ENCODE measurements at places on chromosomes 3 and 15. TPM values are rescaled to one million over a fixed set of nuclear protein-coding genes. Genes with fewer than 3 reads are reported as not detected.

- peak; percentile 35 for DNase-seq
These were observed 68.7 kb upstream of the ATP10A start for GRCh38 chr15:25931851-25932250.

DNA sequence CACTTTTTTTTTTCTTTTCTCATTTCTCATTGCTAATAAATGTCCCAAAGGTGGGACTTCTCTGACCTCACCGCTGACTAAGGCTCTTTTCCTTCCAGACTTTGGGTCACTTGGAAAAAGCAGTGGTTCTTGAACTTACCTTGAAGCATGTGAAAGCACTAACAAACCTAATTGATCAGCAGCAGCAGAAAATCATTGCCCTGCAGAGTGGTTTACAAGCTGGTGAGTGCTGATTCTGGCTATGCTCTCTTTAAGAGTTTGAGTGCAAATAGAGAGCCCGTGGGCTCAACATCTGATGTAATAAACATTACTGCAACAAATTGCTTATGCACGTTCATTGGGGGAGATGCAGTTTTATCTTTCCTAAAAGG, 2.0 kb downstream of the BHLHE40 start:
- peak; percentile 58 for DNase-seq

The FBN1 gene
- 374 TPM for polyA plus RNA-seq

DNA sequence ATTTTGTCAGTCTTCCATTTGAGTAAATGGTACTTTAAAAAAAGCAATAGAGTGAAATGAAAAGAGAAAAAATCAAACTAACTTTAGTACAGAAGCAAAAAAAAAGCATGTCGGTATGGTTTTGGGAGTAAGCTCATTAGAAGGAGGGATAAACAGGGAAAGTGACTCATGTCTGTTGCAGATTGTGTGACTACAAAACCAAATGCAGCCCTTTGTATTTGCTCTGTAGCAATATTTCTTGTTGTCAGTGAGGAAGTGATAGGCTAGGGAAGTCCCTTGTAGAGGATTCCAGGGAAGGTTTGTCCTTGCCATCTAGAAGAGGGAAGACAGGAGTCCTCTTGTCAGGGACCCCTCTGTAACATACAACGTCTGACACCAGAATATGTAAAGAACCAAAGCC, 150.5 kb upstream of the POU1F1 start:
- peak; percentile 70 for DNase-seq

DNA sequence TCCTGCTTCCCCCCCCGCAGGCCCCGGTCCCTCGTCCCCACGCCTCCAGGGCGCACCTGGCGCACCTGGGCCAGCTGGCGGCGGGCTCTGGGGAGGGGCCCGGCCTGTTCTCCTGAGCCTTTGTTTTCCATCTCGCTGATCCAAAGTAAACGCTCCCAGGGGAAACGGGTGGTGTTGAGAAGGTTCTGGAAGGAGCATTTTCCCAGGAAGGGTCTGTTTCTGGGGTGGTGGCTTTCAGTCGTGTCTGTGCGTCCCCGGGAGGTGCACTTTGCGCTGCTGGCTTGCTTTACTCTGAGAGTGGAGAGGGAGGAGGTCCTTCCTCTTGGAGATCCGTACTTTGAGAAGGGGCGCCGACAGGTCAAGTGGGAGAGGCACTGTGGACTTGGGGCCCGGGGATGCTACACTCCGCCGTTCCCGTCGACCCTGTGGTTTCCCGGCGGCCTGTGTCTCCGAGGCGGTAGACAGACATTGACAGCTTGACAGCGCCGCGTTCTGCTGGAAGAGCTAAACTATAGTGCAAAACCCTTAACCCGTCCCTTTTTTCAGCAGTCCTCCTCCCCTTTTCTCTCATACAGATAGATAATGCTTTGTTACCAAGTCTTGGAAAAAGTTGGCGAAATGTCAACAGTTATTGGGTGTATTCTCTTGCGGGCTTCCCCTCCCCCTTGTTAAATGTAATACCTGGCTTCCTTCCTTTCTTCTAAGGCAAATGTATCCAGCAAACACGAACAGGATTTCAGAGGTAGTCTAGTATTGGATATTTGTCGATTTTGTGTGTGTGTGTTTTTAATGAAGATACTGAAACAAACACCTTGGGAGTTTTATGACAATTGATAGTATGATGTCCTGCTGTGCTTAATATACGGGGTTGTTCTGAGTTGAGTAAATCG, 6.5 kb downstream of the TPM1 start:
- DNase-seq: peak; percentile 75

The HIGD1A gene
- 217 TPM for polyA plus RNA-seq

DNA sequence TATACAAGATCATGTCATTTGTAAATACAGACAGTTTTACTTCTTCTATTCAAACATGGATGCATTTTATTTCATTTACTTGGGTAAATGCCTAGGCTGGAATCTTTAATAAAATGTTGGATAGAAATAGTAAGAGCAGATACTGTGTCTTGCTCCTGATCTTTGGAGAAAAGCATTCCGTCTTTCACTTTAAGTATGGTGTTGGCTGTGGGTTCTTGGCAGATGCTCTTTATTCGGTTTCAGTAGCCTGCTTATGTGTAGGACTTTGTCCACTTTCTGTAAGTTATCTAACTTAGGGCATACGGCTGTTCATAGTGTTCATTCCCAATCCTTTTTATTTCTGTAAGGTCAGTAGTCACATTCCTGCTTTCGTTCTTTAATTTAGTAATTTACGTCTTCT, 303.0 kb downstream of the ADAMTS17 start:
- DNase-seq: no peak

DNA sequence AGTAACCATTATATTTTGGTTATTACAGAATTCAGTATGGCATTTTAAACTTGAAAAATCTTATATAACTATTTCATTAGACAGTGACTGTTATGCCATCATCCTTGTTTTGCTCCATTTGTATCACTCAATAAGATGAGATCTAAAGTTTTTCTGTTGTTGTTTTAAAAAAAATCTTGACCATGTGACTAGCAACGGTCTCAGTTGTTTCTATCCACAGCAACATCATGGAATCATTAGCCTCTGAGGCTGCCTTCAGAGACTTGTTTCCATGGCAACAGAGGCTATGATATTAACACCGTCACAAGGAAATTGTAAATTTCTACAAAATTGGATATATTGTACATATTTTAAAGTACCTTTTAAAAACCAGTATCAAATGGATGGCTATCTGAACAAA, 129.8 kb downstream of the DLG1 start:
- peak; percentile 85 for DNase-seq

GRCh38 chr3:7669641-7670040, 808.7 kb downstream of the GRM7 start:
- DNase-seq: no peak

DNA sequence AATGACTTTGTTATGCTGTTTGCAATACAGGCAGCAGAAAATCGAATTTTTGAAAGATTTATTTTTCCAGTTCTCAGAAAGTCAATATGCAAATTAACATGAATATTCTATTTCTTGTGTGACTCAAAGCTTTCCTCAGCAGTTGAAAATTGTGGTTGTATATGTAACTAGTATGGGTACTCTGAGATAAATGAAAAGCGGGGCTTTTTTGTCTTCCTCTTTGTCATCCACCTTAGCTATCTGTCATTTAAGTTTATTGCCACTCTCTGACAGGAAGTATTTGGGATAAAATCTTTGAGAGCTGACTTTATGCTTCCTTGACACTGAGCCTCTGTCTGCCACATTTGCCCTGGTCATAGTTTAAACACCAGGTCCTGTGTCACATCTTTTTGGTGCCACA, 91.5 kb downstream of the ATG7 start:
- DNase-seq: no peak

DNA sequence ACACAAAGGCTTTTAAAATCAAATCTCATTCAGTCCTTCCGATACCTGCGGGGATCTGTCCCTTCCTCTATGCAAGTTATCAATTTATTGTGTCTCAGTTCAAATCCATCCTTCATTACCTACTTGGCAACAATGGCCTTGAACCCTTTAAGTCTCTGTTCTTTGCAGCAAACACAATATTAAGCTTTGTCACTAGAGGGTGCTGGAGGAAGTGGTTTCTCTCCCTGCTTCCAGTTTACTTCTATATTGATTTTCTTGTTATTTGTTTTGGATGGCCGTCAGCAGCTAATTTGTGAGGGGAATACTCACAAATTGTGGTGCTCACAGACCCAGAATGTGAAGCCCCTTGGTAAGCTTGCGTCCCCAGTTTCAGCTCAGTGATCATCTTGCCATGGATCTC, 278.3 kb downstream of the FGF12 start:
- DNase-seq: peak; percentile 16

The ASB14 gene
- 0.15 TPM for polyA plus RNA-seq

- no peak for DNase-seq
These were observed 129.3 kb downstream of the SSR3 start for GRCh38 chr3:156425651-156426050.

The KCNMB3 gene
- polyA plus RNA-seq: 0.50 TPM

The ATP13A4 gene
- not detected for polyA plus RNA-seq

DNA sequence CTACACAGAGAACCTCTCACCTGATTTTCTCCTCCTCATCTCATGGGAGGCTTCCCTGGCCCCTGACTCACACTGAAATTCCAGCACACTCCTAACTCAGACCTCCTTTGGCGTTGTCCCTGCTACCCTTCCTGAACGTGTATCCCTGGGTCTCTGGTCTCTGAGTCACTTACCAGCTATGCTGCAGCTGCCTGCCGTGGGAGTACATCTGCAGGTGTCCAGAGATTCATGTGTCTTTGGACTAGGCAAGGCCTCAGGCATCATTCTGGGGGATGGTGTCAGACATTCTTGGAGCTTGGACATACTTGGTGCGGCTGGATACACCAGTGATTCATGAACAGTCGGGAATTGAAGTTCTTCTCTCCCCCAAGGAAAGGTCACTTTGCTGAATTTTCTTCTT, 148.8 kb upstream of the TRIM42 start:
- DNase-seq: peak; percentile 41

DNA sequence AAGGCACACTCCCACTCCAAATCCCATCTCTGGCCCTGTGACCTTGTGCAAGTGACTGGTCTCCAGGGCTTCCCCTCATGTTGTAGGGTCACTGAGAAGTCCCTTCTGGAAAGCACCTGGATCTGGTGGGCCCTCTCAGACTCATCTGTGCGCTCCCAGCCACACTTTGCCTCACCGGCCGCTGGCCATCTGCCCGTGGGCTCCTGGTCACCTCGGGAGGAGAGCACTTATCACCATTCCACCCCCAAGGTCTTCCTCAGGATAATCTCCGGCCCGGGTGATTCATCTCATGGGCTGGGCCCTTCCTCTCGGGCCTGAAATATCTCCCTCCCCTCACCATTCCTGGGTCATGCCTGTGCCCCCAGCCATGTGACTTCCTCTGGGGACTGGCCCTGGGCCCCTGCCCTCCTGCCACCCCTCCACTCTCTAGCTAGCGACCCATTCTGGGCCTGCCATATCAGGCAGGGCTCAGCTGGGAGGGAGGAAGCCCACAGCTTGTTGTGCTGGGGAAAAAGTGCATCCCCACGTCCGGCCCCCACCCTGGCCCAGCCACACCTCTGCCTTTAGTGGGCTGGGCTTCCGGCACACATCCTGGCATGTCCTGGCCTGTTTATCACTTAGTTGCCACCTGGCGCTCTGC, 10.6 kb upstream of the WNT7A start:
- DNase-seq: no peak

The ROPN1 gene
- not detected for polyA plus RNA-seq

DNA sequence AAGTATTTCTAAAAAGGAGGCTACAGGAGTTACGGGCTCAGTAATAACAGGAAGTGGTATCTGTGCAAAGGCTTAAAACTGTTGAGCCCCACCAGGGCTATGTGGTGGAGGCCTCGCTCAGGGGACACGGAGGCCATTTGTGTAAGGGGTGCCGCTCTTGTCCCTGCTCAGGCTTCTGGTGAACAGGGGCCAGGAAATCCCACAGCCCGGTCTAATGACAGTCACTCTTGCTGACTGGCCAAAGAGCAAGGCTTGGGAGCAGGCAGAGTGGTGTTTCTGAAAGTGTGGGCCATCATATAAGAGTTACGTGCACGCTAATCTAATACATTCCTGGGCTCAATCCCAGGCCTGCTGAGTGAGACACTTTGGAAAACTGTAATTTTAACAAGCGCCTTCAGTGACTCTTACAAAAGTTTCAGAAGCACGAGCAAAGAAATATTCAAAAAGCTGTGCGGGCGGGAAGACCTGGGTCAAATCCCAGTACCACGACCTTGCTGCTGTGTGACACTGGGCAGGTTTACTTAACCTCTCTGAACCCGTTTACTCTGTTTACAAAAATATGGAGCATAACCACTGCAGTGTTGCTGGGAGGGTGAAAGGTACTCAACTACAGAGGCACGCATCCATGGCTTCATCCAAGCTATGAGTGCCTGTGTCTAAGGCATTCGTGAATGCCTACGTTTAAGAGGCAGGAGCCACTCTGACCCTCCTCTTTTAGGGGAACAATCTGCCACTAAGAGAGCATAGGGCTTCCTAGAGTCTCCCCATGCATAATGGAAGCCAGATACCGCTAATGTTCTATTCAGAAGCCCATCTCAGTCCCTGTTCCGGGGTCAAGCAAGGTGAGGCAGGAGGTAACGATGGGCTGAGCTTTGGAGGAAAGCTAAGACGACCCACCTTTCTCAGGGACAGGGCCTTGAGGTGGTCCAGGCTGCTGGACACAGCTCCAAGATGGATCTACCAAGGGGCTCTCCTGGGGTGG, 2.0 kb downstream of the ATP10A start:
- peak; percentile 81 for DNase-seq

- peak; percentile 62 for DNase-seq
These were observed 880 bp downstream of the NISCH start for GRCh38 chr3:52456169-52456799.

GRCh38 chr3:105842943-105843342, 25.9 kb downstream of the CBLB start:
- DNase-seq: no peak

The P2RY13 gene
- not detected for polyA plus RNA-seq

DNA sequence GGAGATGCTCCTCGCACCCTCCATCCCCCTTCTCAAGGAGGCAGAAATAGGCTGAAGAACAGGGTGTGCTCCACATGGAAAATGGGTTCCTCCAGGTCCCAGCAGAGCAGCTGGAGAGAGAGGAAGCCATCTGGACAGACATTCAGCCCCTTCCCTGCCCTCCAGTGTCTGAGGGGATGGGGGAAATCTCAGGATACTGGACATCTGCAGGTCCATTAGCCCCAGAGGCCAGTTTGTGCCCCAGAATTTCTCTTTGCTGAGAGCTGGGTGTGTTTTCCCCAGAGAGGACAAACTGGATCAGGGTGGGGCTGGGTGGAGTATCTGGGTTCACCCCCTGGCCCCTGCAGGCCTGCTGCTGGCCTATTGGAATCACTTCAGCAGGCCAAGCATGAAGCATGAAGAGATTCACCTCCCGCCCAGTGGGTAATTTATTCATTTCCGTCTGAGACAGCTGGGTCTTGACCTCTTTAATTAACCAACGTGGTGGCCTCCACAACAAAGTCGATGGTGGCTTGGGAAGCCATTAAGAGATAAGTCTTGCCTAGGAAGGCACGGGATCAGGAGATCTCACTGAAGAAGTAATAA, 4.6 kb downstream of the FAM3D start:
- no peak for DNase-seq

GRCh38 chr3:129218742-129219141, 30.7 kb upstream of the COPG1 start:
- no peak for DNase-seq

- DNase-seq: no peak
These were observed 38.9 kb downstream of the IL17RD start for GRCh38 chr3:57126244-57126643.

GRCh38 chr3:24048843-24049242, 103.8 kb downstream of the NR1D2 start:
- DNase-seq: peak; percentile 80

All from GM23248 (cell line).